ENCODE measurements at places on chromosomes 2 and 18.

- no peak for DNase-seq
Observed at GRCh38 chr2:119821266-119821665, 61.5 kb downstream of the PTPN4 start.

GRCh38 chr18:48771641-48772375 is 179.0 kb downstream of the SMAD7 start:
- no peak for DNase-seq

GRCh38 chr2:2083113-2083758 is 247.8 kb downstream of the MYT1L start:
- no peak for DNase-seq

- no peak for DNase-seq
Observed at GRCh38 chr2:5740817-5741216, 48.6 kb downstream of the SOX11 start.

DNA sequence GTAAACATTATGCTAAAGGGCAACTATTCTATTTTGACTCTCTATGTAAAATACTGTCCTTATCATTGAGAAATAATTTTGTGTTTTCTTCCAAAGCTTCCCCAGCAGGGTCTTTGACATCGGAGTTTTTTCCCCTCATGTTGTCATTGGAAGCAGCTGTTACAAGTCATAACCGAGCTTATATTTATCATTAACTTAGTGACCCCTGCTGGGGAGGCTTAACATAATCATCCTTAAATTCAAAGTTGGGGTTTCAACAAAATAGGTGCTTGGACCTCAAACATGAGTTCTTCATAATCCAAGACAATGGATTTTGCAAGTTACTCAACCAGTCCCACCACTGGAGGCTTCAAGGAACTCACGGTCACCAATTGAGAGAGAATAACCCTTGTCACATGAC is 330.9 kb downstream of the DCC start:
- DNase-seq: no peak

GRCh38 chr2:27885234-27885633 is 5.0 kb downstream of the RBKS start:
- DNase-seq: no peak

- DNase-seq: no peak
Observed at GRCh38 chr18:10002280-10002679, 88.5 kb downstream of the VAPA start.

- DNase-seq: no peak
Observed at GRCh38 chr2:220000080-220000479, 372.6 kb downstream of the SLC4A3 start.

DNA sequence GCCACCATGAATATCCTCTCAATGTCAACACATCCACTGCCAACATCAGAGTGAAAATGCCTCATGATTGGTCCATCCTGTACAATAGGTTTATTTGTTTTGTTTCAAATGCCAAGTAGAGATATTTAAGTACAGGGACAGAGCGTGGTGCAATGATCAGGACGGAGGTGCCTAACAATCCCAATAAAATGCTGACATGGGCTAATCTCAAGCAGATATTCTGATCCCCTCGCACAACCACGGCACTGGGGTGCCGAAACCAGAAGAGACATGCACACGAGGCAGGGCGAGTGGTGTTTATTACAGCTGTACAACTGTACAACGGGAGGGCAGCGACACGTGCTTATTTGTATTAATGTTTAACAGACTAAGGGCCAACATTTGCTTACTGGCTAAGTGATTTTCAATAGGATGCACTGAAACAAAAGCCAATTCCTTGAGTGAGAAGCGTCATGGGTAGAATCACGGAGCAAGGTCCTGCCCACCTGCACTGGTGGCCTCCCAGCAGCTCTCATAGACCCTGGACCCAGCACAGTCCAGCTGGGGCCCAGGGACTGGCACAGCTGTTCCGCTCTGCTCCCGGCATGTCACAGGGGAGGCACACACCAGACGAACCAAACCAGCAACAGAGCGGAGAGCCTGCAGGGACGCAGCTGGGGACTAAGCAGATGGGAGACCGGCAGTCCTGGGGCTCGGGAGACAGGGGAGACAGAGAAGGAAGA is 101.4 kb downstream of the HDAC4 start:
- DNase-seq: no peak

Data from mesothelial cell of epicardium (in vitro differentiated cells).